ENCODE measurements at places on chromosomes 12 and 14.

- H3K4me1 ChIP-seq, result peaks cover 4% of the 10 kb centered on the region
- H3K4me3 ChIP-seq, result no peak within 1 kb of the TSS
- no peak within 1 kb of the TSS for H3K27ac ChIP-seq
- DNase-seq, result no peak
- peaks cover 1% of the 10 kb centered on the region for H3K27me3 ChIP-seq
Measured at GRCh38 chr12:12952036-12952435, at the start of gene GPRC5D. TSS of gene GPRC5D (minus strand) at chr12:12952170. CDS start at chr12:12950384, 1,786 bp downstream.

DNA sequence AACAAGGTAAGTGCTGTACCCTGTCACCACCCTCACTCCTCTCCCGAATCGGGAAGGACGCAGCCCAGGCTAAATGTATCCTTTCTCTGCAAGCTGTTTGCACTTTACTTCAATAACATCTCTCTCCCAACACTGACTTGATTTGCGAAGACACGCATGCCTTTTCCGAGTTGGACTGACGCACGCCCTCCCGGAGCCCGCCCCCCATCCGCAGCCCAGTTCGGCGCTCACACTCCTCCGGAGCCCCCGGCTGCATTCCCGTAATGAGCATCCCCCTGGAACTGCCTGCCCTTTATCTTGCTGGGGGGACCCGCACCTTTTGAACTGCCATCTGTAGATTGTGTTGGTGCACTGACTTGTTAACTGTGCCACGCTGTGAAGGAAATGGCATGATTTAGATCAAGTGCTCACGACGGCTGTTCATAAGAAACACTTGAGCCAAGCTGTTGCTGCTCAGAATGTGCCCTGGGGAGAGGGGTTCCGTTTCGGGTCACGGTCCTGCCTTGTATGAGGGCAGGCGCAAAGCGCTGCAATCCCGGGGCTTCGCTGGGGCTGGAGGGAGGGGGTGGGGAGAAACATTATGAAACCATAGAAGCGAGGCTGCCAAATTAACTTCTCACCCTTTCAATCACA, 176.6 kb upstream of the CDKN3 start:
- H3K4me3 ChIP-seq, result no peak overlapping the region
- DNase-seq, result no peak
- peaks cover 66% of the 10 kb centered on the region for H3K27me3 ChIP-seq
- peaks cover 2% of the 10 kb centered on the region for H3K4me1 ChIP-seq

GRCh38 chr12:95790917-95791849, 619 bp upstream of the NTN4 start:
- peaks cover 9% of the 10 kb centered on the region for H3K4me1 ChIP-seq
- no peak for DNase-seq
- peak overlapping the region; percentile 70 for H3K4me3 ChIP-seq

- H3K4me3 ChIP-seq, result no peak overlapping the region
- no peaks in the 10 kb centered on the region for H3K36me3 ChIP-seq
- H3K27me3 ChIP-seq, result no peaks in the 10 kb centered on the region
Measured at GRCh38 chr12:98151105-98151590, 364.2 kb upstream of the TMPO start.

DNA sequence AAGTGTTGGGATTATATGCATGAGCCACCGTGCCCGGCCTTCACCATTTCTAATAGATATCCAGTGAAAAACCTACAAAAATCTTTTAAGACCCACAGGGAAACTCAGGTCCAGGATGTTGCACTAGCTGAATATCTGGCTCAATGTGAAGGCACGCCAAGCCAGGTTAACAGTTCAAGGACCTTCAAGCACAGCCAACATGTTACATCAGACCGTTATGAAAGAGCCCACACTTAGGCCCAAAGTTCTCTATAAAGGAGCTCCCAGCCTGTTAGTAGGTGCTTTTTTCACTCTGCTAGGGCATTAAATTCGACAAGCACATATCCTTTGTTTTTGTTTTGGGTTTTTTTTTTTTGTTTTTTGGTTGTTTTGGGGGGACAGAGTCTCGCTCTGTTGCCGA, 69.0 kb downstream of the OTX2 start:
- no peak for DNase-seq
- no peak overlapping the region for H3K27ac ChIP-seq
- H3K36me3 ChIP-seq, result no peaks in the 10 kb centered on the region
- H3K27me3 ChIP-seq, result no peaks in the 10 kb centered on the region

DNA sequence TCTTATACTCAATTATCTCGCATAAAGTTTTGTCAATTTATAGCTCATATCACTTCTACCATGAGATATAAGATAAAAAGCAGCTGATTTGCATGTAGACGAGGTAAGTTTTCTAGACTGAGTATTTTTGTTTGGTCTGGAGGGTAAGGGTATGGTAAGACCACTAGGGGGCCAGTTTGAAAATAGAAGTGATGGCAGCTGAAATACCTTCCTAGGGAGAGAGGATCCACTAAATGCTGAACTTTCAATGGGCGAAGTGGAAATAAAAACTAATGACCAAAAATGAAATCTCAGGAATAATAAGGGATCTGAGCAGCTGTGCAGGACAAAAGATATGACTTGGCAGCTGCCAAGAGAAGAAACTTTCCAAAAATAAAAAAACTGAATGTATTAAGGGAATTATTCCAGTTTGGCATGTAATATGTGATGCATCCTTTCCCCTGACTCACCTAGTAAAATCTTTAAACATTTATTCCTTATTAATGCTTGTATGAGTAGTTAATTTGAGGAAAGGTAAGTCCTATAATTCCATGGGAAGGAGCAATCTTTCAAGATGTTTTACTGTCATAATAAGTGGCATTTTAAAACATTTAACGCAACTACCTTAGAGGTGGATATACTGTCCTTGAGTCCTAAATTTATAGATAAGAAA, 754.5 kb downstream of the C12orf50 start:
- H3K27ac ChIP-seq, result no peak overlapping the region
- DNase-seq, result no peak
- no peaks in the 10 kb centered on the region for H3K4me1 ChIP-seq
- no peaks in the 10 kb centered on the region for H3K36me3 ChIP-seq
- H3K27me3 ChIP-seq, result no peaks in the 10 kb centered on the region
